NCI-H2171 (cell line): ENCODE measurements at places on chromosomes 13 and 19.

DNA sequence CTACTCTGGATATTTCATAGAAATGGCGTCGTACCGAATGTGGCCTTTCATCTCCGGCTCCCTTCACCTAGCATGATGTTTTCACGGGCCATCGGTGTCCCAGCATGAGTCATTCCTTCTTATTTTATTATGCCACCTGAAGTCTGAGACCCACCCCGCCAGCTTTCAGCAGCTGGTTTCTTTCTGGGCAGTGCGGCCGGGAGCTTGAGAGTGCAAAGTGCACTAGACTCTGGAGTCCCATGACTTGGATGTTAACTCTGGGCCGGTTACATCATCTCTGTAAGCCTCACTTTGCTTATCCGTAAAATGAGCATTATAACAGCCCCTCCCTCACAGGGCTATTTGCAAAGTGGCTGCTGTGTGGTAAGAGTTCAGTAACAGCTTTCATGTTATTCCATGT lies 5.8 kb upstream of the KMT5C start:
- no peak for DNase-seq

DNA sequence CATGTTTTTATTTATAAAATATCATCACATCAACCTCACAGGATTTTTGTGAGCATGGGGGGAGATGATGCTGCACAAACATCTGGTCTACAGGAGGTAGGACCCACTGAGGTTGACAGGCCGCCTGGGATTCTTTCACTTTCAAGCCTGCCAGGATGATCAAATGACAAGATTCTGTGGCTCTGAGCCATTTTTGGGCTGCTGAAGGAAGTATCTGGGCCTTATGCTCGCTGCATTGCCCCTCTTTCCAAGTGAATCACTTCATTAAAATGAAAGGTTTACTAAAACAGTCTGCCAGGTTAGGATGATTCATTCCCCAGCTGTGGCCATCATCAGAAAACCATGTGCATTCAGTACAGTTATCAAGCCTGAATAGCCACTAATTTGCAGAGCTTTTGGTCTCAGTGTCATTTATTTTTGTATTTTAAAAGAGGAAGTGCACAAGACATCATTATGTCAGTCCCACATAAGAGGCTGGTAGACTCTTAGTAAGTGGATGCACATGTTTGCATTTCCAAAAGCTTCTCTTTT lies 34.4 kb downstream of the STARD13 start:
- peak; percentile 25 for DNase-seq

DNA sequence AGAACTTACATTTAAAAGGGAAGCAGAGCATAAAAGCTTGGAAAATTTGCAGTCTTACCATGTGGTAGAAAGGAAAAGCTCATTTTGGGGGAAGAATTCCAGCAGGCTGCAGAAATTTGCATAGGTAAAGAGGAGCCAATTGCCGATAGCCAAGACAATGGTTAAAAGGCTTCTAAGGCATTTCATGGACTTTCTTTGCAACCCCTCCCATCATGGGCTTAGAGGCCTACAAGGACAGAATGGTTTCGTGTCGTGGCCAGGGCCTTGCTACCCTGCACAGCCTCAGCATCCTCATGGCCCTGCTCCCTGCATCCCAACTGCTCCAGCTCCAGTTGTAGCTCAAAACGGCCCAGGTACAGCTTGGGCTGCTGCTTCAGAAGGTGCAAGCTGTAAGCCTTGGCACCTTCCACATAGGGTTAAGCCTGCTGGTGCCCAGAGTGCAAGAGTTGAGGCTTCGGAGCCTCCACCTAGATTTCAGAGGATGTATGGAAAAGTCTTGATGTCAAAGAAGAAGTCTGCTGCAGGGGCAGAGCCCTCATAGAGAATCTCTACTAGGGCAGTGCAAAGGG lies 420.3 kb downstream of the PCDH17 start:
- no peak for DNase-seq

GRCh38 chr19:49475995-49476880 lies 2.2 kb downstream of the FLT3LG start:
- no peak for DNase-seq

- no peak for DNase-seq
Observed at GRCh38 chr13:79457948-79458347, 23.0 kb upstream of the NDFIP2 start.

DNA sequence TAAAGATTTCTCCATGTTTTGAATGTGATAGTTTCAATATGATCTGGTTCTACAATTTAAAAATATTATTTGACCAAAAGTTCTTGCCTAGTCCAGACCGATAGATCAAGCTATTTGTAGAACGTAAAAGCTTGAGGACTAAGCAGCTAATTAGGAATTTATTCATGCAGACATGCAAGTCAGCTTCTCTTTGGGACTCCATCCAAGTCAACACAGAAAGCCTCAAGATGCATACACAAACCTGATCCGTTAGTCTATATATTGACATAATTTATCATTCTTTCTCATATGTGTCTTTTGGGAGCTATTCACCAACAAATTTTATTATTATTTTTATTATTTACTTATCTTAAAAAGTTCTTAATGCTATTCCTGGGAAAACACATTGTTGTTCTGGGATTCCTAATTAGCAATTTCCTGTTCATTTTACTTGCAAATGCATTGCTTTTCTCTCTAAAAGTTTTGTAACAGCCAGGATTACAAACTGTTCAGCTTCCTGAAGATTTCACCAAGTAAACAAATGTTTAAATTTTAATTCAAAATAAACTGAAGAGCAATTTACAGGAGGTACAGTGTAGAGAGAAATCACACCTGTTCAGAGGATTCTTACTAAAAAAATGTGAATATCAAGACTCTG lies 375.3 kb downstream of the GPC5 start:
- DNase-seq: no peak

- DNase-seq: no peak
Observed at GRCh38 chr13:98432638-98433037, 144.3 kb downstream of the STK24 start.

- DNase-seq: no peak
Observed at GRCh38 chr19:18306888-18307260, 16.0 kb downstream of the LSM4 start.

GRCh38 chr19:49343123-49343522 lies 7.9 kb downstream of the CD37 start:
- DNase-seq: no peak

DNA sequence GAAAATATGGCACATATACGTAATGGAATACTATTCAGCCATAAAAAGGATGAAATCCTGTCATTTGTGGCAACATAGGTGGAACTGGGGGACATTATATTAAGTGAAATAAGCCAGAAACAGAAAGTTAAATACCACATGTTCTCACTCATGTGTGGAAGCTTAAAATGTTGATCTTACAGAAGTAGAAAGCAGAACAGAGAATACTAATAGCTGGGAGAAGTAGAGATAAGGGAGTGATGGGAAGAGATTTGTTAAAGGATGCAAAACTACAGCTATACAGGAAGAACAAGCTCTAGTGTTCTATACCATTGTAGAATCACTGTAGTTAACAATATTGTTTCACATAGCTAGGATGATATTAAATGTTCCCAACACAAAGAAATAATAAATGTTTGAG lies 68.1 kb downstream of the RUBCNL start:
- no peak for DNase-seq

DNA sequence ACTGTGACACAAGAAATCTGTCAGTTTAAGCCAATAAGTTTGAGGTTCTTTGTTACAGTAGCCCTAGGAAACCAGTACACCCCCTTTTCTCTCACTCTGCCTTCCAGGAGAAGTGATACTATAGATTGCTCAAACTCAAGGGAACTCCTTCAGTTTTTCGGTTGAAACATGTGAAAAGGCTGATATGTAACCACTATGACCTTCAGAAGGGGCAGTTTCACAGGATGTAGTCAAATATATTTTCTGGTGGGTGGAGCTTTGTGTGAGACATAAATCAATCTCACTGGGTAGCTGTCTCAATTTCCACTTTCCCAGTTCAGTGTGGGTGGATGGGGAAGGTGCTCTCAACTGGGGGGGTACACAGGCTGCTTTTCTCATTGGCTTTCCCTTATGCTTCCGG lies 41.7 kb downstream of the HTR2A start:
- DNase-seq: no peak

DNA sequence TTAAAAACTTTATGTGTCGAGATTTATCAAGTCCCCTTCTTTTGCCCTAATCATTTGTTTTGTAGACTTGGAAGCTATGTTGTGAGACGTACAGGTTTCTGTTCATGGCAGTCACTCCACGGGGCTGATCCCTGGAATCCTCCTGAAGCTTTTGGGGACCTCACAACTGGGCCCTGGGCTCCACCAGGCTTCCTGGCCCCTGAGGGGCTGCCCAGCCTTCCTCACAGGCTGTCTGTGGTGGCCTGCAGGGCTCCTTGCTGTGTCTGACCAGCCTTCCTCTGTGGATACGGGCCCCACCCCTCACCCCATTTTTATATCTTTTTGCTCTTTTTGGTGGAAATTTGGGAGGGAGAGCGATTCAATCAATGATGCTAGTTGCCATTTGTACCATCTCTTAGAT lies 38.1 kb downstream of the CHST8 start:
- no peak for DNase-seq
